Upper lobe of left lung (tissue), 6 donors: ENCODE measurements at places on chromosomes 11 and 22. TPM values are rescaled to one million over a fixed set of nuclear protein-coding genes. Genes with fewer than 3 reads are reported as not detected.

TMEM191B gene
- total RNA-seq: 3.5 TPM

- peaks cover 21% of the 10 kb centered on the region for H3K36me3 ChIP-seq
- H3K27me3 ChIP-seq: no peaks in the 10 kb centered on the region
- peaks cover 29% of the 10 kb centered on the region for H3K4me1 ChIP-seq
- H3K4me3 ChIP-seq: peak overlapping the region; percentile 93
- DNase-seq: no peak
Observed at GRCh38 chr11:117145393-117145761, 1.3 kb downstream of the PAFAH1B2 start.

NLRP10 gene
- not detected for total RNA-seq

TTC38 gene
- total RNA-seq: 37.6 TPM

DNA sequence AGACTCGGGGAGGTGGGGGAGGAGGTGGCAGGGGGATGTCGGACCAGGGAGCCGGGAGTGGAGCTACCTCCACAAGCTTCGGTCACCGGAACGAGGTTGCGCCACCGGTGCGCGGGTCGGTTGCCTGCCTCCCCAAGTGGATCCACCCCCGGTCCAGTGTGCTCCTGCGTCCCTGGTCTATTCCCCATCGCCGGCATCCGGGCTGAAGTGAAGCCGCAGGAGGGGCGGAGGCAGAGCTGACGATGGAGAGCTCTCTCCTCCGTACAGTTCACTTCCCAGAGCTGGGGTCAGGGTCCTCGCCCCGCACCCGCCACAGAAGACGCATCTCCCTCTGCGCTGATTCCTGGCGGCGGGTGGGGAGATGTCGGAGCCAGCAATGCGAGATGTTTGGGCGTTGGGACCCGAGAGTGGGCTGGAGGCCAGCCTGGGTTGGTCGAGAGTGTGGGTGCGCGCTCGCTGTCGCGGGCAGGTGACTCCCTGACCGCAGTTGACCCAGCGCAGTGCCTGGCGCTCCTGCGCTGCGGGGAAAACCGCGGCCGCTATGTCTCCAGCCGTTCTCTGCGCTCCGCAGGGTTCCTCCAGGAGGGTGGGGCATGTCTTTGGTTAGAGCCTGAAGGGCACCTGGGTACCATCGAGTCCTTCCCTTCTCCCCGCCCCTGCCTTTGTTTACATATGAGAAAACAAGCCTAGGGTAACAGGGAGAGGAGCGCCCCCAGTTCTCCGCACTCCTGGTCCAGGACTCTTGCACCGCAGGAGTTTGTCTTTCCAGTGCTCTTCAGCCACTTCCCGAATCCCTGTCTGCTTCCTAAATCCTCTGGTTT is 1.7 kb downstream of the C11orf96 start:
- H3K27me3 ChIP-seq: no peaks in the 10 kb centered on the region
- H3K27ac ChIP-seq: peak overlapping the region; percentile 91
- peak; percentile 84 for DNase-seq
- peak overlapping the region; percentile 74 for H3K4me3 ChIP-seq

- no peaks in the 10 kb centered on the region for H3K36me3 ChIP-seq
- DNase-seq: peak; percentile 84
- H3K4me1 ChIP-seq: peaks cover 32% of the 10 kb centered on the region
- peak overlapping the region; percentile 40 for H3K4me3 ChIP-seq
- H3K27ac ChIP-seq: no peak overlapping the region
- peaks cover 50% of the 10 kb centered on the region for H3K27me3 ChIP-seq
Observed at GRCh38 chr11:2137202-2138067, 1.8 kb downstream of the IGF2 start.

GAL3ST3 gene
- total RNA-seq: not detected

DNA sequence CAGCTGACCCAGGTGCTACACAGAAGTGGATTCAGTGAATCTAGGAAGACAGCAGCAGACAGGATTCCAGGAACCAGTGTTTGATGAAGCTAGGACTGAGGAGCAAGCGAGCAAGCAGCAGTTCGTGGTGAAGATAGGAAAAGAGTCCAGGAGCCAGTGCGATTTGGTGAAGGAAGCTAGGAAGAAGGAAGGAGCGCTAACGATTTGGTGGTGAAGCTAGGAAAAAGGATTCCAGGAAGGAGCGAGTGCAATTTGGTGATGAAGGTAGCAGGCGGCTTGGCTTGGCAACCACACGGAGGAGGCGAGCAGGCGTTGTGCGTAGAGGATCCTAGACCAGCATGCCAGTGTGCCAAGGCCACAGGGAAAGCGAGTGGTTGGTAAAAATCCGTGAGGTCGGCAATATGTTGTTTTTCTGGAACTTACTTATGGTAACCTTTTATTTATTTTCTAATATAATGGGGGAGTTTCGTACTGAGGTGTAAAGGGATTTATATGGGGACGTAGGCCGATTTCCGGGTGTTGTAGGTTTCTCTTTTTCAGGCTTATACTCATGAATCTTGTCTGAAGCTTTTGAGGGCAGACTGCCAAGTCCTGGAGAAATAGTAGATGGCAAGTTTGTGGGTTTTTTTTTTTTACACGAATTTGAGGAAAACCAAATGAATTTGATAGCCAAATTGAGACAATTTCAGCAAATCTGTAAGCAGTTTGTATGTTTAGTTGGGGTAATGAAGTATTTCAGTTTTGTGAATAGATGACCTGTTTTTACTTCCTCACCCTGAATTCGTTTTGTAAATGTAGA is 1.7 kb downstream of the MALAT1 start:
- peaks cover 29% of the 10 kb centered on the region for H3K36me3 ChIP-seq
- H3K4me3 ChIP-seq: peak overlapping the region; percentile 65
- H3K27me3 ChIP-seq: no peaks in the 10 kb centered on the region
- peak overlapping the region; percentile 98 for H3K27ac ChIP-seq
- no peak for DNase-seq

UPK3A gene
- total RNA-seq: not detected
